ENCODE measurements at places on chromosomes 12 and 14.

- DNase-seq = no peak
Measured at GRCh38 chr12:47841501-47841900, 21.8 kb upstream of the HDAC7 start.

DNA sequence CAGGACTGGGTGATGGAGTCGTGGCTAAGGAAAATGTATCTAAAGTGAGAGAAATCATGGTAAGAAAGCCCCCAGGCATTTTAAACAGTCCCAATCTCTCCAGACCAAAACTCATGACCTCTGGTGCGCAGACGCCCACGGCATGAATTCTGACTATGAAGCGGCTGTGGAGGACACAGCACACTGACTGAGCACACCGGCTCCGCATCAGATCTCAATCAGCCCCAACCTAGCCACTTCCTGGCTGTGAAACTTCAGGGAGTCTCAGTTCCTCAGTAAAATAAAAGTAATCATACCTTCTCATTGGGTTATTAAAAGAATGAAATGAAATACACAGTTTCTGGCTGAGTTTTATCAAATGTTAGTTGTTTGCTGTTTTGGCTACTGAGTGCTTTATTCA lies 38.7 kb downstream of the SETD3 start:
- DNase-seq = no peak

DNA sequence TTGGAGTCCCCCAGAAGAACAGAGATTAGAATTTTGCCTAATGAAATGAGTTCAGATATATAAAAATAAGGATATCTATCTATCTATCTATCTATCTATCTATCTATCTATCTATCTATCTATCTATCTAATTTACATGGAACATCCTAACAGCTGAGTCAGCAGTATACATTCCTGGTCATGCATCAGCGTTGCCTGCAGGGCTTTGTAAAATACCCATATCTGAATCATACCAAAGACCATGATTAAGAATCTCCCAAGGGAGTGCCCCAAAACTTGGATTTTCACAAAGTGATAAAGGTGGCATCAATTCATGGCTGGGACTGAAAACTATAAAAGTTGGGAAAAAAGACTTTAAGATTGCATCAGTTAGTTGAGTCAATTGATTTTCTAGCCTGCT lies 32.7 kb upstream of the SYT10 start:
- no peak for DNase-seq

- no peak for DNase-seq
Measured at GRCh38 chr14:99207456-99207855, 64.5 kb downstream of the BCL11B start.

DNA sequence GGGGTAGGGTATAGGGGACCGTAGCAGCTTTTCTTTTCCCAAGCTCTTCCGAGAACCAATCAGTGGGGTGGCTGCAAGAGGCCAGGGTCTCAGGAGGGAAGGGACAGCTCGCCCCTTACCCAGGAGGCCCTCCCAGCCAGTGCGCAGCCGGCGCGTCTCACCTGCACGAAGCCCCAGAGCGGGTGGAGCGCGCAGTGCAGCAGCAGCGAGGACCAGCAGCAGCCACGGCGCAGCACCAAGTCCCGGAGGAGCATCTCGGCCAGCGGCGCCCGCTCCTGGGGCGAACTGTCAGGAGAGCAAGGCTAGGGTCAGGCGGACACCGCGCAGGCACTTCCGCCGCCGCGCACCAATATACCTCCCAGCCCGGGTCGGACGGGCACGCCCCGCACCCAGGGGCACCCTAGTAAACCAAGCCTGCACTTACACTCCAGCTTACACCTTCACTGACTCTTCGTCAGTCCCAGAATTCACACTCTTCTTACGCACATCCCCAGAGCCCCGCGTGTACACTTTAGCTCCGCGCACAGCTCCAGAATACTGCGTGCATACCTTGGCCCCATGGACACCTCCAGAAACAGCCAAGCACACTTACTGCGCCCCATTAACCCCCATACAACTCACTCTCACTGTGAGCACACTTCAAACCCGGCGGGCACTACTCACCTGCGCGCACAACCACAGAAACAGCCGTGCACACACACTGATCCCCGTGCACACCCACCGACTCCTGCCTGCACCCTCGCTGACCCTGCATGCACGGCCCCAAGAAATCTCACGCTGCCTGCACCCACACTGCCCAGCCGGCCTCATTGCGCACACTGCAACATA lies 606 bp downstream of the PRIMA1 start:
- no peak for DNase-seq

DNA sequence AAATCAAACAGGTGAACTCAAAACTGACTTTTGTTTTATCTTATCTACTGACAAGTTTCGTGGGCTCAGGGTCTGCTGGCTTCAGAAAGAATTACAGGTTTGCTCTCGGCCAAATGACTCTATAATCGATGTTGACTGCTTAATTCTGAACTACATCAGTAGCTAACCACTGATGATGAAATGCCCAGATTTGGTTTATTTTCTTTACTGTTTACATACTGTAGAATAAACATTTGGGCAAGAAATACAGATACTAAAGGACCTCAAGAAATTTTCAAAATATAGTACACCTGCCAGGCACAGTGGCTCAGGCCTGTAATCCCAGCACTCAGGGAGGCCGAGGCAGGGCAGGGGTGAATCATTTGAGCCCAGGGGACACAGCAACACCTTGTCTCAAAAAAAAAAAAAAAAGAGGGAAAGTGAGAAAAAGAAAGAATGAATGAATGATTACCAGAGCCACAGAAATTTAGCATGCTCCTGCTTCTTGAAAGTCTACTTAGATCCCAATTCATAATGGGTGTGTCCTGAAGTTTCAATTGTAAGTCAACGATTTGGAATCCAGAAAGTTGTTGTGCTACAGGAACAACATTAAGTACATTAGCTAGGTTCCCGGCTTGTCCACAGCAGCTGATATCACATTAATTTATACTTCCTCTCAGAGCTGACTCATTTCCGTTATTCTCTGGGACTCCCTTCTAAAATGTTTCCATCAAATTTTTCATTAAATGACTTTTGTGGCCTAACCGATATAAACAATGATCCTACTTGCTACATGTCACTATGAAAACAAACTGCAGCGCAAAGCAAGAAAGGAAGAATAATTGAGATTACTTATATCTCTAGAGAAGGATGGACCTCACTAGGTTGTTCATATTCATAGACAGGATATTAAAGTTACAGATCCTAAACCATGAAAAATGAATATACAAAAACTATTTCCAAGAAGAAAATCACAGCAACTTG lies 134.3 kb downstream of the MED13L start:
- no peak for DNase-seq

DNA sequence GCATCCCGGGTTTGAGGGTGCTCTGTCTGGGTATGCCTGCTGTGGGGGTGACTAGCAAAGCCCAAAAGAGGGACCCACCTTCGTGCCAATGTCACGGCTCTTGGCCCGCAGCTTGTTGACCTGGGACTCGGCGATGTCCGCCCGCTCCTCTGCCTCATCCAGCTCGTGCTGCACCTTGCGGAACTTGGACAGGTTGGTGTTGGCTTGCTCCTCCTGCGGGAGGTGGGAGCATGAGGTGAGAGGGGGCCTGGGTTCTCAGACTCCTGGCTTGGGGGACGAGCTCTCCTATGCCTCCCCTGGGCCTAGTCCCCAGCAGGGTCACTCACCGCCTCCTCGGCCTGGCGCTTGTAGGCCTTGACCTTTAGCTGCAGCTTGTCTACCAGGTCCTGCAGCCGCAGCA lies 5.6 kb upstream of the MYH6 start:
- no peak for DNase-seq

GRCh38 chr12:84607170-84607819 lies 305.3 kb downstream of the SLC6A15 start:
- DNase-seq = no peak

- no peak for DNase-seq
Measured at GRCh38 chr14:85531587-85532373, 1.8 kb downstream of the FLRT2 start.

DNA sequence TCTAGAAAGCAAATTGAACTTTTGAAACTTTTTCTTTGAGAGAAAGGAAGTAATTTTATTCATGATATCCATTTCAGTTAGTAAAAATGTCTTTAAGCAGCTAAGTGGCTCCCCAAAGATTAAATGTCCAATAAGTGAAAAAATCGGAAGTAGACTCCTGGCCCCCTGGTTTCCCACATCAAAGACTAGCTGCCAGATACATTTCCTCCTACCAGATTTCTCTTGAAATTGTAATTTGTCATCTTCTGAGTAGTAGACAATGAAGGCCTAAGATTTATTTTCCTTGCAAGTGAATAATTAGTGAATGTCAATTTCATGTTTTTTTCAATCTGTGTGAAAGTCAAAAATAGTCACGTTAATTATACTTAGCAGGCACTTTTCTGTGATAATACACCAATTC lies 321.9 kb downstream of the SYT1 start:
- no peak for DNase-seq

DNA sequence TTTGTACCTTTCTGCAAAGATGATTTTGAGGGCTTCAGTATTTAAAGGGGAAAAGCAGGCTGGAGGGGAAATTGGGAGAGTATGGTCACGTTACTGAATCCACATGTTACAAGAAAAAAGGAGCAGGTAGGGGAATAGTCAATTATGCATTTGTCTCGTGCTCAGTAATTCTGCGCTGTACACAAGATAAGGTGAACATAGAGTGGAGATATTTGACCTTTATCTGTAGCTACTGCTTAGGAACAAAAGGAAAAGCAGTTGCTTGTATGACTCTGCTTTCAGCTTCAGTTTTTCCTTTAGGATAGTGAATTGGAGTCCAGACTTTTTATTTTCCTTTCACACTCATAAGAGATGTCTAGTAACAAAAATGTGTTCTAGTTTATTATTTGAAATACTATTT lies 49.8 kb downstream of the FBXO33 start:
- DNase-seq = no peak

GRCh38 chr12:78085542-78086182 lies 255.0 kb downstream of the NAV3 start:
- DNase-seq = no peak

DNA sequence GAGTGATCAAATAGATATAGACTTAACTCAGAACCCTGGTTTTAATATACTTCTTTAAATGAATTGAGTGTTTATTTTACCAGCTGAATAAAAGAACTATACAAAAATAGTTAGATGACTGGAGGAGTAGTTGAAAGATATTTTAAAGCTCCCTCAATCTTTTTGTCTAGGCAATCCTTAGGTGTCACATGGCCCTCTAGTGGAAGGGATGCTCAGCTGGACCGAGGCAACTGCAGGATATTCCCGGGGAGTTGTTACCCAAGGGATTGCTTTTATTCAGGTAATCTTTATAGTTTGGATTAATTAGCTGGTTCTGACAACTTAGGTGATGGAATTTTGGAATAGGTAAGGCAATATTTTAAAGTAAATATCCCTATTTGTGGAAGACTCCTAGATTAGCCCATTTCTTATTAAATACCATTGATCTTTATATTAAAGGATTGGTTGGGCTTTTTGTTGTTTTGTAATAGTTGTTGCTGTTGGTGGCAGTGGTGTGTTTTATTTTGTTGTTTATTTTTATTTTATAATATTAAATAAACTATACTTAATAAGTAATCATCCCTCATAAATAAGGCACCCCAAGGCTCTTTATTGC lies 57.1 kb downstream of the ZDHHC17 start:
- DNase-seq = no peak

DNA sequence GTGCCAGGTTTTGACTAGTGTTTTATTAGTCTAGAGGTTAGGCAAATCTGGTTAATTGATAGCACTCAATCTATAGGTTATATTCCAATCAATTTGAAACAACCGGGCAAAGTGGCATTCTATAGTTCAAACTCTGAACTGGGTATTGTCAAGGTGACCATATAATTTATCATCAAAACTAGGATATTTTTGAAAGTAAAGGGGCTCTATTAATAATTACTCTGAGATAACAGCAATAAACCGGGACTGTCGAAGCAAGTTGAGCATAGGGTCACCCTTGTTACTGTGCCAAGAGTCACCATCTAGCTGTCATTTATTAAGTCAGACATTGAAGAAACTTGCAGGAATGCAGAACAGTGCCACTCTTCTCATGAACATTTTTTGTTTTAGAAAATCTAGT lies 321.2 kb downstream of the RAD51B start:
- DNase-seq = no peak

DNA sequence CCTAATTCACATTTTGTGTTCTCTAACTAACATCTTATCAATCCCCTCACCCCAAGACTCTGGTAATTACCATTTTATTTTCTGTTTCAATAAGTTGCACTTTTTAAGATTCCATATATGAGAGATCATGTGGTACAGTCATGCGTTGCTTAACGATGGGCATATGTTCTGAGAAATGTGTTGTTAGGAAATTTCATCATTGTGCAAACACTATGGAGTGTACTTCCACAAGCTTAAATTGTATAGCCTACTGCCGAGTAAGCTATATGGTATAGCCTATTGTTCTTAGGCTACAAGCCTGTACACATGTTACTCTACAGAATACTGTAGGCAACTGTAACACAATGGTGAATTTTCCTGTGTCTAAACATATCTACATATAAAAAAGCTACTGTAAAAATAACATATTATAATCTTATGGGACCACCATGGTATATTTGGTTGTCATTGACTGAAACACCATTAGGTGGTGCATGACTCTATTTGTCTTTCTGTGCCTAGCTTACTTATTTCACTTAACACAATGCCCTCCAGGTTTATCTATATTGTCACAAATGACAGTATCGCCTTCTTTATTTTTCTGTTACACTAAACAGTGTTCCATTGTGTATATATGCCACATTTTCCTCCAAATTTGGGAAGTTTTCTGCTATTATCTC lies 473.4 kb upstream of the LMO3 start:
- DNase-seq = no peak

- DNase-seq = no peak
Measured at GRCh38 chr14:90491221-90491885, 94.5 kb downstream of the CALM1 start.

DNA sequence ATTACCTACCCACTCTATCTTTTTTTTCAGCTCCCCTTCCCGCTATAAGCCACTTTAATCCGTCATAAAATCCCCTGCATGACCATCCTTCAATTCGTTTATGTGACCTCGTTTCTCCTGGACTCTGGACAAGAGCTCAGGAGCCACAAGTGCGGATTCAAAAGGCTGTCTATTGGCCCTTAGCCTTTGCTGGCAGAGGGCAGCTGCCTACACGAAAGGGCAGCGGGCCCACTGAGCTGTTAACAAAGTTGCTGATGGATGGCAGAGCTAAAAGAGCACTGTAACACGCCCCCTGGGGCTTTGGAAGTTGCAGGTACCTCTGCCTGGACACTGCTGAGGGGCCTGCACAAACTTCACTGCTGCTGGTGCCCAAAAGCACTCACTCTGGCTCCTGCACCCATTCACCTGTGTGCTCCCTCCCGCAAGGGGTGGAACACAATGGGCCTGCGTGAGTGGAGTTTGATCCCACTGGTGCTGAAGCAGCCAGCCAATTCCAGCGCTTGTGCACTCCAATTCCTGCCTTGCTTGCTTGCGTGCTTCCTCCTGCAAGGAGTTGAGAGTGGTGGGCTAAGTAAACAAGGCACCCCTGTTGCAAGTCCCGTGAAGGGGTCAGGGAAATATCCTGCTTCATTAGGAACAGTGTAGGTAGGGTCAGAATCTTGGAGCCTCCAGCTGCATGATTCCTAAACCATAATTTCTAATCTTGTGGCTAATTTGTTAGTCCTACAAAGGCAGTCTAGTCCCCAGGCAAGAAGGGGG lies 10.6 kb upstream of the DRAM1 start:
- no peak for DNase-seq

Data from activated T-cell treated with anti-CD3 and anti-CD28 coated beads, Interleukin-2, amount 50 U/mL, for 24 hours (primary cell).